NCI-H2081 (cell line): ENCODE measurements at places on chromosomes 4 and X.

- DNase-seq = peak; percentile 27
Measured at GRCh38 chr4:80268936-80269335, 2.5 kb downstream of the FGF5 start.

- no peak for DNase-seq
Measured at GRCh38 chrX:24242649-24243175, 71.2 kb downstream of the SUPT20HL2 start.

DNA sequence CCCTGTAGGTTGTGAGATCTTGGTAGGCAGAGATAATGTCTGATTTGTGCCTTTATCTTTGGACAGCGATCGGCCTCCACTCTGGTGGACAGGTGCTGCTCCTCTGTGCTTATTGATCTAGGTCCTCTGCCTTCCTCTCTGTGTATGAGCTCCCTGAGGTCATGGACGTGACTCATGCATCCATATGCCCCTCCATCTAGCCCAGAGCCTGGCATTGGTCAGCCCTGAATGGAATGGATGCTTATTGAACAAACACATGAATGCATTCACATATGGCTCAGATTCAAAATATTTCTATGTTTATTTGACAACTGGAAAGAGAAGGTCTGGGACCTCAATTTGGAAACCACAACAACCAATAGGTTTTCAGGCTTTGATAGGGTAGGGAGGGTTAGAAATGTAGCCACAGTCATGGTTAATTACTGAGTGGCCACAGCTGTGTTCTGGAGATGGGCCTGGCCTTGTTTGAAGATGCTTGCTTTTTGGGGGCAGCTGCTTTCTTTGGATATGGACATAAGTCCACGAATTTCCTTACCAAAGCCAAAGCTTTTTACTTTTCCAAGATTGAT lies 76.2 kb downstream of the SEL1L3 start:
- no peak for DNase-seq

DNA sequence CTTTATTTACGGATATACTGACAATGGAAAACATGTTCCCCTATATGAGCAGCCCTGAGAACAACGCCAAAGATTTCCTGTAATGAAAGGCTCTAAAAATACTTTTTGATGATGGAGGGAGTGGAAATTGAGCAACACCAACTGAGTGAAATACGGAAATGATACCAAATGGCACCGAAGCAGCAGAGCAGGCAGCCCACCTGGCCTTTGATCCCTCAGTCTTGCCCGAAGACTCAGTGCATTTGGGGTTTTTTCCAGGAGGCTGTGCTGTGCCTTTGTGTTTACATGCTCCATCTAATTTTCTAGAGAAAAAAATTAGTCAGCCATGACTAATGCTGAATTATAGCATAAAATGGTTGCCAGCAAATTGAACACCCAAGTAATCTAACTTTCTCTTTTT lies 169.9 kb upstream of the RBPJ start:
- DNase-seq = no peak

- no peak for DNase-seq
Measured at GRCh38 chrX:111169141-111169540, 73.2 kb downstream of the PAK3 start.

GRCh38 chrX:63664741-63665140 lies 120.3 kb downstream of the ARHGEF9 start:
- no peak for DNase-seq

GRCh38 chrX:111831343-111831742 lies 44.6 kb upstream of the TRPC5OS start:
- DNase-seq = peak; percentile 80

DNA sequence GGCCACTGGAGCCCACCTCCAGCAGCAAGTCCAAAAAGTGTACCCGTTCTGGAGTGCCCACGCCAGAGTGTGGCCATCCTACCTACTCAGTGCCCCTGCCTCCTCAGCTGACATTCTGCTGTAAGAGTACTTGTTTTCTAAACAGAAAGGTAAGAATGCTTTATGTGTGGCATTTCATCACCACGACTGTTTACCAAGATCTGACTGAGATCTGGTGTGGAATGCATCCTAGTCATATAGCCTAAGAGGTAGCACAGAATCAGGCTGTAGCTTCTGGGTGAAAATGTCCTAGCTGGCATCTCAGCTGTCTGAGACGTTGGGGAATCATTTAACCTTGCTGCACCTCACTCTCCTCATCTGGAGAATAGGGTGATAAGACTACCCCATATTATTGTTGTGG lies 638.7 kb upstream of the TENM3 start:
- DNase-seq = no peak

DNA sequence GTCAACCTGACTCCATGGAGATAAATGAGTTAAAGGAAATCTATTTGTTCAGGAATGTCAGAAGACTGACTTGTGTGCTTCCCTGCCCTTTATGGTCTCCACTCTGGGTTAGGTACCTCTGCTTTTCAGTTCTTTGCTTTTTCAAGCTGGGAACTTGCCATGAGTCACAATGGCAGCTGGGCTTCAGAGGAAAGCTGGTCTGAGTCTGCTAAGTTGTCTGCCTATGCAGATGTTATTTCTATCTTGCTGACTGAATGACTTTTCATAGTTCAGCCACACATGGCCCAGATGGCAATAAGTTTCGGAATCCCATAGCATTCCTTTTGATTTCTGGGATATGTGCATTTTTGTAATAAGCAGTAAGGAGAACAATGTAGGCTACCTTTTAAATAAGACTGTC lies 337.9 kb upstream of the FGF13 start:
- no peak for DNase-seq

GRCh38 chrX:119624417-119624816 lies 18.2 kb upstream of the NKRF start:
- DNase-seq = no peak

DNA sequence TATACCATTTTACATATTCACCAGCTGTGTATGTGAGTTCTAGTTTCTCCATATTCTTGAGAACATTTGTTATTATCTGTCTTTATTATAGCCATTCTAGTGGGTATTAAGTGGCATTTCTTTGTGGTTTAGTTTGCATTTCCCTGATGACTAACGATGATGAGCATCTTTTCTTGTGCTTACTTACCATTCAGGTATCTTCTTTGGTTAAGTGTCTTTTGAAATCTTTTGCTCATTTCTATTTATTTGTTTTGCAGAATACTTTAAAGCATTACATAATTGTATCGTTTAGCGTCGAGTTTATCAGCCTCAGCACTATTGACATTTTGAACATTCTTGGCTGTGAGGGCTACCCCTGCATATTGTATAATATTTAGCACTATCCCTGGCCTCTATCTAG lies 85.4 kb downstream of the FRMPD4 start:
- no peak for DNase-seq

DNA sequence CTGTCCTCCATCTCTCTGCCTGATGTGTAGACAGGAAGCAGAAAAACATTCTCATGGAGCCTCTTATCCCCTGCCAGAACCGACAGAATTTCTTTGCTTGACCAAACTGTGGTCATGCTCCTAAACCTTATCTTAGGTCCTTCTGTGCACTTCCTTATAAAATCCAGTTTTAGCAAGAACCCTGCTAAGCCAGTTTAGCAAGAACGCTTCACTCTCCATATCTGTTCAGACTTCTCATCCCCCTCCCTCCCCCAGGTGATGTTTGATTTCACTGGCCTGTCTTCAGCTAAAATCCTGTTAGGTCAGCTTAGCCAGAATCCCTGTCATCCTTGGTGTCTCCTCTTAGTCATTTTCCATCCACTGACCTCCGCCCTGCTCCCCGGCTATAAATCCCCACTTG lies 1130.9 kb upstream of the PRKX start:
- no peak for DNase-seq

- DNase-seq = no peak
Measured at GRCh38 chr4:71377561-71377960, 38.7 kb downstream of the SLC4A4 start.
